Right renal cortex interstitium (tissue), 3 donors: ENCODE measurements at places on chromosomes 2 and 18.

DNA sequence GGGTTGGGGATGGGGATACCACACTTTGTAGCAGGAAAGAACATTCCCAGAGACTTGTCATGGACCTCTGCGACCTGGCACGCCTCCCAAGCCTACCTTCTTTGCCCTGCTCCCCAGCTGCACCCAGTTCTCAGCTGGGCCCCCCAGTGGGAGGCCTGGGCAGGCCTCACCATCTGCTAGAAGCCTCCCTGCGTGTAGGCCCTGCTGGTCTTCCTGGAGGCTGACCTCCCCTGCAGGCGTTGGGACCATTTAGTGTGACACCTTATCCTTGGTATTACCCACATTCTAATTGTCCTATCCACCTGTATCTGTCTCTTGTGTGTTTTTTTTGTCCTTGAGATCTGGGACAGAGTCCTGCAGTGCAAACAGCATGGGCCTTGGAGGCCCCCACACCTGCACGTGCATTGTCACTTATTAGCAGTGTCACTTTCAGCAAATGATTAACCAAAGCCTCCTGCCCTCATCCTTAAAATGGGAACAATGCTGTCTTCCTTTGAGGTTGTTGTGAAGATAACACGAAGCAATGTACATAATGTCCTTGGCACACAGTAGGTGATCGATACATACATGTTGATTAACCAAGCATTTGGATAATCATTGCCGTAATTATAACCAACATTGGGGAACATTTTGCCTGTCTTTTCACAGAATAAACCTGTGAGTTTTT is 77.2 kb downstream of the LIPG start:
- no peak for DNase-seq

- no peak for DNase-seq
Observed at GRCh38 chr2:137287913-137288639, 522.7 kb downstream of the THSD7B start.

- no peak for DNase-seq
Observed at GRCh38 chr2:20868377-20868776, 45.5 kb upstream of the LDAH start.

DNA sequence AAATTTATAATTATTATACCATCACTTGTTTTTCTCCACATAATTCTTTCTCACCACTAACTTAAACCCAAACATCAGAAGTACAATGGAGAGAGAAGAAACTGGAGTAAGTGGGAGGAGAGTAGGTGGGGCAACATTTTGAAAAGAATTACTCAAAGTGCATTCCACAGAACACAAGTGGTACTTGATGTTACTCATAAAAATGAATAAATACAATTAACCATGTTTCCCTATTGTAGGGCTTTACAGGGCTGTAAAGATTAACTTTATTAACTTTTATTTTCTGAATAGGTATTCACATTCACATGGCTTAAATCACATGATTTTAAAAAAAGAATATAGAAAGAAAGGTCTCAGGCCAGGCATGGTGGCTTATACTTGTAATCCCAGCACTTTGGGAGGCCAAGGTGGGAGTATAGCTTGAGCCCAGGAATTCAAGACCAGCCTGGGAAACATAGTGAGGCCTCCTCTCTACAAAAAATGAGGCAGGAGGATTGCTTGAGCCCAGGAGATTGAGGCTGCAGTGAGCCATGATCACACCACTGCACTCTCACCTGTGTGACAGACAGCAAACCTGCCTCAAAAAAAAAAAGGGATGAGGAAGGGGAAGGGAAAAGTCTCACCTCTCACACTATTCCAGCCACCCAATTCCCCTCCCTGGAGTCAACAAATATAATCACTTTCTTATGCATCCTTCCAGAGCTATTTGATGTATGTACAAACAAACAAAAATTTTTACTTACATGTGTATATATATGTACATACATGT is 47.1 kb downstream of the KCNG3 start:
- DNase-seq = no peak

GRCh38 chr2:130154773-130155765 is 10.2 kb upstream of the CCDC74B start:
- DNase-seq = no peak

GRCh38 chr2:42028571-42029148 is 19.2 kb upstream of the PKDCC start:
- no peak for DNase-seq

- no peak for DNase-seq
Observed at GRCh38 chr2:55370208-55370607, 49.4 kb downstream of the CCDC88A start.

DNA sequence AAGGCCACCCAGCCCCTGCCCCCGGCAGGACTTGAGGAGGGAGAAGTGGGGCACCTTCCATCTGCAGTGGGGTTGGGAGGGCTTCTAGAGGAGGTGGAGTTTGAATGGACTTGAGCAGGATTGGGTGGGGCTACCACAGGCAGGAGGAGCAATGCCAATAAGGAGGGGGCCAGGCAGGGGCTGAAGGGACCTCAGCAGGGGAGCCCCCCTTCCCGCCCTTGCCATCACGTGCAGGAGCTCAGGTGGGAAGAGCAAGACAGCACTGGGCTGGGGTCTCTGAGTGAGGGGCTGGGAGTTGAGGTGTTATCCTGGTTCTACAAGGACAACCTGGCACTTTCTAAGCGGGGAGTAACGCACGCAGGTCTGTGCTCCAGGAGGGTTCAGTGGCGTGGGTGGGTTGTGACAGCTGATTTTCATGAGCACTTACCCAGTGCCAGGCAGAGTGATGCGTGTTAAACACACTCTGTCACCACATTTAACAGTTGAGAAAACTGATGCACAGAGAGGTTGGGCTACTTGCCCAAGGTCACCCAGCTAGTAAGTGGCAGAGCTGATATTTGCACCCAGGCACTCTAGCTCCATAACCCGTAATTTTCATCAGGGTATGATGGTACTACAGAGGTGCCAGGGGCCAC is 4.8 kb downstream of the CHRND start:
- no peak for DNase-seq

DNA sequence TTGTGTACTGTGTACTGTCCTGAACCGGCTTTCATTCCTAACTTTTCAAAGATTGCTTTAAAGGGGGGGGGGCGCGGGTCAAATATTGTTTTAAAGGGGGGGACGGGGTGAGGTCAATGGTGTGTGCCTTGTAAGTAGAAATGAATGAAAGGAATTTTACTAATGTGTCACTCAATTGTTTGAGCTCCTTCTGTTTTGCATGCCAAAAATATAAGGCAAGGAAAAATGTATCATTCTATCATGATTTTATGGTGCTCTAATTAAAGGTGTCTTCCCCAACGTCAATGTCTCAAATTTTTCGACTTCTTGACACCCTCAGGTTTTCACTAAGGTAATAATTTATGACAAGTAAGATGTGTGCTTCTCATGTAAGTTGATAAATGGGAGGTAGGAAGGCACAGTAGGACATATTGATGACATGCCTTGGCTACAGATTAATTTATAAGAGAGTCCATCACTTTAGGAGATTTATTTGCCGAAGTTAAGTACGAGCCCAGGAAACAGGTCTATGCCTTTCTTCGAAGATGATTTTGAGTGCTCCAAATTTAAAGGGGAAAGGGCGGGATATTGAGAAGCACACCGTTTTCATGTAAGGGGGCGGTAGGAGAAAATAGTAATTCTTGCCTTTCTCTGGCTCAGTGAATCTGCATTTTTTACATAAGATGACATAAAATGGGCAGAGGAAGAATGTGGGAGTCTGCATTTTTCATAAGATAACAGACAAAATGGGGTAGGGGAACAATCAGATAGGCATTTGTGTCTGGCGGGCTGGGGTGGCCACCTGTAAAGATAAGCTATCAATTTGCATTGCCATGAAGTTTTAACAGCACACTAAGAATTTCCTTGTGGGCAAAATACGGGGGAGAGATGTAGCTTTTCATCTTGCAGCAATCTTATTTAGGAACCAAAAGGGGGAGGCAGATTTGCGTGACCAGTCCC is 1.2 kb upstream of the TRAPPC8 start:
- DNase-seq = peak; percentile 8

DNA sequence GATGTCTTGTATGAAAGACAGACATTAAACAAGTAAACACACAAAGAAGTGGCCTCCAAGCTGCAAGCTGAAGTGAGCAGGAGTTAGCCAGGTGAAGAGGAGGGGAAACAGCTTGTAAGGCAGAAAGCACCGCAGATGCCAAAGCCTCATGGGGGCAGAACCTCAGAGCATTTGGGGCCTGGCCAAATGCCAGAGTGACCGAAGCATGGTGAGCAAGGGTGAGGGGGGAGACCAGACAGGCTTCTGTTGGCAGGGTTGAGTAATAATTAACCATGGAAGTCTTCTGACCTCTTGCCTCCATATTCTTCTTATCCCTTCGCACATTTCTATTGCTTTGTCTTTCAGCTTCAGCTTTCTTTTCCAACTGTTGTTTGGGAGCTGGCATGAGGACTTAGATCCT is 5.6 kb downstream of the QPCT start:
- DNase-seq = no peak

GRCh38 chr18:73246763-73247162 is 379.0 kb upstream of the NETO1 start:
- no peak for DNase-seq

- DNase-seq = no peak
Observed at GRCh38 chr2:65396348-65397026, 35.9 kb downstream of the SPRED2 start.

DNA sequence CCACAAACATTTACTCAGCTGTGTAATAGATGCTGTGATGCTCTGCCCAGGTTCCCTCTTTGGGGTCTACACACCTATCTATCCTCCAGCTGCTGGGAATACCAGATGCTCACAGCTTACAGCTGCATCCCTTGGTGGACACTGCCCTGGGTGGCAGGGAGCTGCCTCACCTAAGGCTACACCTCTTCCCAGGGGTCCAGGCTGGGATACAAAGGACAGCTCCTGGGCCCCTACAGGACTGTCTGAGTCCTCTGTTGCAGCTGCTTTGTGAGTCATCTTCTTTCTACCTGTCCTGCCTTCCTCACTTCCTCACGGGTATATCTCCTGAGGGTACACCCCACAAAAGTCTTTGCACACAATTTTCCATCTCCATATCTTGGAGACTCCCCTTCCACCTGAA is 27.6 kb downstream of the THNSL2 start:
- no peak for DNase-seq

GRCh38 chr2:237819231-237819630 is 20.7 kb downstream of the RBM44 start:
- DNase-seq = no peak

DNA sequence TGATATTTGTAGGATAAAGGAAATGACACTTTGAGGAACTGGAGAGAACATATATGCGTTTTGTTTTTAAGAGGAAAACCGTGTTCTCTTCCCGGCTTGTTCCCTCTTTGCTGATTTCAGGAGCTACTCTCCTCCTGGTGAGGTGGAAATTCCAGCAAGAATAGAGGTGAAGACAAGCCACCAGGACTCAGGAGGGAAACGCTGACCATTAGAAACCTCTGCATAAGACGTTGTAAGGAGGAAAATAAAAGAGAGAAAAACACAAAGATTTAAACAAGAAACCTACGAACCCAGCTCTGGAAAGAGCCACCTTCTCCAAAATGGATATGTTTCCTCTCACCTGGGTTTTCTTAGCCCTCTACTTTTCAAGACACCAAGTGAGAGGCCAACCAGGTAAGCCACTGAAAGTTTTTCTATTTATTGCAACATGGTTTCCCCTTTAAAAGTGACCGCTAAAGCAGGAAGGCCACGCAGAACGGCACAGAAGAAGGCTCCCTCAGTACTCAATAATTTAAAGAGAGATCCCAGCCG is 735 bp downstream of the NRP2 start:
- DNase-seq = no peak

GRCh38 chr2:21042958-21043743 is 722 bp downstream of the APOB start:
- peak; percentile 53 for DNase-seq

- no peak for DNase-seq
Observed at GRCh38 chr2:20917719-20918572, 95.0 kb upstream of the LDAH start.

DNA sequence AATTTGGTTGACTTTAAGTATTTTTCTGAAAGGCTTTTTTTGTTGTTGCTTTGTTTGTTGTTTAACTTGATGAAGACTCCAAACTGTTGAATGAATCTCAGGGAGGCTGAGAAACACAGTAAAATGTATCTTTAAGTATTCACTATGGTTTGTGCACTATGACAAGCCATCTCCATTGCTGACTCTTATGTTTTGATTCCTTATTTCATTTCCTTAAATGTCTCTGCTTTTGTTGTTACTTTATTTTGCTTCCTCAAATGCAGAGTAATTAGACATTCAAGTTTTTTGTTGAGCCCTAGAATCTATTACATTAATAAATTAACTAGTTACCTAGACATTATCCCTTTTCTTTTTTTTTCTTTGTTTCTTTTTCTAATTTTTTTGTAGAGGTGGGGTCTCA is 46.3 kb upstream of the SLC39A10 start:
- no peak for DNase-seq

DNA sequence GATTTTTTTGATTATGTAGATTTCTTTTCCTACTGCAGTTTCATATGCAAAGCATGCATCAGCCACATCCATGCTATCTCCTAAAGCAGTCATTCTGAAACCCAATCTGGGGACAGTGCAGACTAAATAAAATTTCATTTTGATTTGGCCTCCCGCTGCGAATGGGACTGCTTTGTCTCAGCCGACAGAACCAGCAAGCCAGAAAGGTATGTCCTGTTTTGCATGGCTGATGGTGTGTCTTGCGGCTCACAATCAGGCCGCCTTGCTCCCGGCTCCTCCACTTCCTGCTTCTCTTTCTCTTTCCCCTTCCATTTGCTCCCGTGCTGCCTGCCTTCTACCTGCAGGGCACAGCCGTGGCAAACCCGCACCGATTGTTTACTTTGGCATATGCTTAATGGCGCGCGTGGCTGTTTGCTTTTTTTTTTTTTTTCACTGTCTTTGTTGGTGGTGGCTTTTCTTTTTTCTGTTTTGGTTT is 419.6 kb upstream of the POU3F3 start:
- no peak for DNase-seq

- peak; percentile 93 for DNase-seq
Observed at GRCh38 chr18:76524900-76525698, 30.1 kb upstream of the ZNF516 start.

GRCh38 chr2:236744716-236745115 is 175.1 kb downstream of the ACKR3 start:
- DNase-seq = no peak

- DNase-seq = no peak
Observed at GRCh38 chr2:222797261-222797660, 63.6 kb upstream of the ACSL3 start.

DNA sequence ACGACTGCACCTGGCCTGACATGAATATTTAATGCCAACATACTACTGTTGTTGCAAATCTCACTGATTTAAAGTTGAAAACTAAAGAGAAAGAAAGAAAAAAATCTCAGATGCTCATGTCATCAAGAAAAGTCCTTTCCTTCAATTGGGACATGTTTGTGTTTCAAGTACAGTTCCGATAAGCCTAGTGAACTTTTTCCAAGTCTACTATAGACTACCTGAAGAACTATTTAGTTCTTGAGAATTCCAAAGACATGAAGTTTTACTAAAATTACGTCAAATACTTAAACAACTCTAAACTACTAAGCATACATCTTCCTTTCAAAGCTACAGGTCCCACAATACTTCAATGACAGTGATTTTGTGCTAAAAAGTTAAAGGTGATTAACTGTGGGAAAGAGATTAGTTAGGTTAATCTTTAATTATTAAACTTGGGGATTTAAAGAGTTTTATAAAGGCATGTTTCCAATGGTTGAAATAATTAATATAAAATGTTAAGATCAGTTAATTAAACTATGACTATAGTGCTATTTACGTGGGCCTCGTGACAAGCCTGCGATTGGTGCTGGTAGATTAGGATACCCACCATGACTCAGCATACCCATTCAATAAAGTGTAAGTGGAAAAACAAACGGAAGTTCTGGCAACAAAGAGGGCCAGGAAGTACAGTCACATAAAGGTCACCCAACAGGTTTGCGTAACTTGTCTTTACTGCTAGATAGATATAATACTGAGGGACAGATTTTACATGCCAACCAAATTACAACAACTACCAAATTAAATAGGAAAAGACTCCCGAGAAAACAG is 55.5 kb downstream of the SEPTIN10 start:
- DNase-seq = no peak
